Dorsolateral prefrontal cortex (tissue), 122 donors: ENCODE measurements at places on chromosomes 12 and 14.

GRCh38 chr12:1885599-1886245 is 32.7 kb downstream of the CACNA2D4 start:
- no peak for DNase-seq

DNA sequence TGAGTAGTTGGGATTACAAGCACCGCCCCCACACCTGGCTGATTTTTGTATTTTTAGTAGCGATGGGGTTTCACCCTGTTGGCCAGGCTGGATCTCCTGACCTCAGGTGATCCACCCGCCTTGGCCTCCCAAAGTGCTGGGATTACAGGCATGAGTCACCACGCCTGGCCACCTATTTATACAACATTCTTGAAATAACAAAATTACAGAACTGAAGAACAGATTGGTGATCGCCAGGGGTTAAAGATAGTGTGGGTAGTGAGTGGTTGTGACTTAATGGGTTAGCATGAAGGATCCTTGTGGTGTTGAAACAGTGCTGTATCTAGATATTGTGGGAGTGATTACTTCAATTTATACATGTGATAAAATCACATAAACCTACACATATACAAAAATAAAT is 7.4 kb downstream of the GLIPR1L1 start:
- no peak for DNase-seq

DNA sequence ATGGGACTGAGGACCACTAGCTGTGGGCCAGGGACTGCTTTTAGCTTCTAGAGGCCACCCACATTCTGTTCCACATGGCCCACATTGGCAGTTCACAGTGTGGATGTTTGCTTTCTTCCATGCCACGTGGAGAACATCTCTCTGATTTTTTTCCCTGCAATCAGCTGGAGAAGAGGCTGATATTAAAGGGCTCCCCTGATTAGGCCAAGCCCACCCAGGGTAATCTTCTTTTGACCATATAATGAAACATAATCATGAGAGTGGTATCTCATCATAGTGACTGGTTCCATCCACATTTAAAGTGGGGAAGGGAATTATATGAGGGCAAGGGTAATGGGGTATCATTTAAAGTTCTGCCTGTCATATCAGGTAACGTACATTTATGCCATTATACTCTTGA is 15.8 kb downstream of the DAAM1 start:
- no peak for DNase-seq

GRCh38 chr14:60165547-60165876 is 314 bp upstream of the DHRS7 start:
- DNase-seq, result no peak

DNA sequence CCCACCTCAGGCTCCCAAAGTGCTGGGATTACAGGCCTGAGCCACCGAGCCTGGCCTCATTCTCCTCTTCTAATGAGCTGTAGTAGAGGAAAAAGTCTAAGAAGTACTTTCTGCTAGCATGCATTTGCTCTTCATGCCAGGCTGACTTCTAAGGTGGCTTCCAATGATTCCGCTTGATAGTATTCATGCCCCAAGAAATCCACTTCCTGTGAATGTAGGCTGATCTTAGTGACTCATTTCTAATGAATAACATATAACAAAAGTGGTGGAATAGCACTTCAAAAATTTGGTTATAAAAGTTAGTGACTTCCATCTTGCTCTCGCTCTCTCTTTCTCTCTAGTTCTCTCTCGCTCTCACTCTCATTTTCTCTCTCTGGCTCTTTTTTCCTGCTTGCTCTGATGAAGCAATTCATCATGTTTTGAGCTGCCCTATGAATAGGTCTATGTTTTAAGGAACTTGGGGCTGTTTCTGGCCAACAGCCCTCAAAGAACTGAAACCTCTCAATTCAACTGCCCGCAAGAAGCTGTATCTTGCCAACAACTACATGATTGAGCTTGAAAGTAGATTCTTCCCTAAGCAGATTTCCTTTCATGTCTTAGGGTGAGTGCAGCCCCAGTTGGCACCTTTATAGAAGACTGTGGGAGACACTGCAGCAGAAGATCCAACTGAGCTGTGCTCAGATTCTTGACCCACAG is 282.9 kb downstream of the RMST start:
- no peak for DNase-seq

GRCh38 chr12:81502912-81503695 is 256.0 kb downstream of the PPFIA2 start:
- no peak for DNase-seq

- DNase-seq, result no peak
These were observed 70.3 kb downstream of the ALX1 start for GRCh38 chr12:85350356-85350755.

- no peak for DNase-seq
These were observed 372.9 kb upstream of the TMEM132C start for GRCh38 chr12:127893895-127894609.

DNA sequence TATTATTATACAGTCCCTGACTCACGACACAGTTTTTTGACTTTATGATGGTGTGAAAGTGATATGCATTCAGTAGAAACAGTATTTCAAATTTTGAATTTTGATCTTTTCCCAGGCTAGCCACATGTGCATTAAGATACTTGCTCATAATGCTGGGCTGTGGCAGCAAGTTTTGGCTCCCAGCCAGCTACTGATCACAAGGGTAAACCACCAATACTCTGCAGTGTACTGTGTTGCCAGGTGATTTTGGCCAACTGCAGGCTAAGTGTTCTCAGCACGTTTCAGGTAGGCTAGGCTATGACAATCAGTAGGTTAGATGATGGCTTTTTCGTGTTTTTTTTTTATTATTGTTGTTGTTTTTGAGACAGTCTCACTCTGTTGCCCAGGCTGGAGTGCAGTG is 69.4 kb upstream of the ACTN1 start:
- DNase-seq, result no peak

DNA sequence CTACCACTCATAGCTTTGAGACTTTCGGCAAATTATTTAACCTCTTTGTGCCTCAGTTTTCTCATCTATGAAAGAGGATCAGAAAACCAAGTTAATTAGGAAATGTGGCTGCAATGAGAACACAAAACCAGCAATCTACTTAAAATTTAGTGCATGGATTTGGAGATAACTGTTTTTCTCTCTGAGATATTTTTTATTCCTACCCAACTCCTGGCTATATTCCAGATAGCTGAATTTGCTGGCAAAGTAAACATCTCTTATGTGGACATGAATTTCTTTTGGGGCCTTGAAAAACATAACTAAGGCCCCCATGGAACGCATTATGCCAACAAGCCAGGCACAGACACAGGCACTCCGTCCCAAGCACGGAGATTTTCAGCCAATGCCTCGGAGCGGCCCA is 53.4 kb upstream of the FOXN3 start:
- no peak for DNase-seq

- DNase-seq, result no peak
These were observed 318.6 kb upstream of the DIO3 start for GRCh38 chr14:101242442-101243385.

- no peak for DNase-seq
These were observed 153.4 kb downstream of the RIMBP2 start for GRCh38 chr12:130562716-130563115.

- no peak for DNase-seq
These were observed 202 bp downstream of the YAF2 start for GRCh38 chr12:42237853-42238239.

DNA sequence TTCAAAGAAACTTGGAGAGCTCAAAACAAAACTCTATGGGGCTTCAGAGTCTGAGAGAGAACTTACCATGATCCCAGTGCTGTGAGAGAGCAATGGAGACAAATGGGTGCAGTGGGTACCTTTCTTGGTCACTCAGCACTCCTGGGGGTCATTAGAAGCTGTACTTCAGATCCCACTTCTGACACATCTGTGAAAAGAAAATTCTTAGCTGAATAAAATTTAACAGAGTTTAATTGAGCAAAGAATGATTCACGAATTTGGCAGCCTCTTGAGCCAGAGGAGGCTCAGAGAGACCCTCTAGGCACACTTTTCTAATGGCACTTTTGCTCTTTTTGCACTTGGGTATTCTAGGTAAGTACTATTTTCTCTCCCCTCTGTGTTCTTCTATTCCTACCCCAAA is 96.8 kb upstream of the SYT10 start:
- no peak for DNase-seq

GRCh38 chr14:64509036-64509435 is 4.5 kb downstream of the ZBTB1 start:
- DNase-seq, result no peak

DNA sequence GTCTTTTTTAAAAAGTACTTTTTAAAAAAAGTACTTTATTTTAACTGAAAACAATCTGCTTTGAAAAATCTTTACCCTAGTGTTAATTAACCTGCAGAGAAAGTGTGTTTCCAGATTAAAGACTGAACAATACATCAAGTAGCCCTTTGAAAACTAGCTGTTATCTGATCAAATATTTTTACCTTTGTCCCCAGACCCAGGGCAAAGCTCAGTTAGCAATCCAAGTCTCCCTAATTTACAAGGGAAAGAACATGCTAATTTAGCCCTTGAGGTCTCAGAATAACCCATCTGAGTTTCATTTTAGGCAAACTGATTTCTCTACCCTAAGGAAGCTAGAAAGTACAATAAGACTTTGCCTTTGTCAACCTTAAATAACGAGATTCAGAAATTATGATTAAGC is 91.2 kb downstream of the PPM1H start:
- DNase-seq, result no peak

DNA sequence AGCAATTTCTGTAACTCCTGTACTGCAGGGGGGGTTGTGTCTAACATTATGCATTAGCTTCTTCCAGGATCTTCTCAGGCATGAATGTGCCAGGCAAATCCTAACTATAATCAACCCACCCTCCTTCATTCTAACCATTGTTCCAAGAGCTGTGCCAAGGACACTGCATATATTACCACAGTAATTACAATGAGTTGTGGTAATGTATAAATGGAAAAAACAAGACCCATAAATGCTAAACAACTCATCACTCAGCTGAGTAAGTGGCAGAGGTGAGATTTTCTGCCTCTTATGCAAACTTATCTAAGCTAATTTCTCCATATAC is 80.6 kb downstream of the PRKD1 start:
- no peak for DNase-seq

DNA sequence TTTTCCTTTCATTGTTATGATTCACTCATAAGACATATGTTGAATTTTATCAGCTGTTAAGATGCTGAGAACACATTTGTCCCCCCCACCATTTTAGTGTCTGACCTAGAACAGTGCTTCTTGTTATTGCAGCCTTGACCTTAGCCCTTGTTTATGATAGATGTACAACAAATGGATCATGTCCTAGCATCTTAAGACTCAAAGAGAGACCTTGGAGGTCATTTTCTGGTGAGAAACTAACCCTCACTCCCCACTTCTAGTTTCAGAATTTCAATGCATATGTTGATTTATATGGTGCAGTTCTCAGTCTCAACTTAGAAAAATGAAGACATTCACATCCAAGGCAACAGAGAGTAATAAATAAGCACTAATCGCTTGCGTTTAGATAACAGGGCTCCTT is 391.2 kb downstream of the AEBP2 start:
- no peak for DNase-seq

DNA sequence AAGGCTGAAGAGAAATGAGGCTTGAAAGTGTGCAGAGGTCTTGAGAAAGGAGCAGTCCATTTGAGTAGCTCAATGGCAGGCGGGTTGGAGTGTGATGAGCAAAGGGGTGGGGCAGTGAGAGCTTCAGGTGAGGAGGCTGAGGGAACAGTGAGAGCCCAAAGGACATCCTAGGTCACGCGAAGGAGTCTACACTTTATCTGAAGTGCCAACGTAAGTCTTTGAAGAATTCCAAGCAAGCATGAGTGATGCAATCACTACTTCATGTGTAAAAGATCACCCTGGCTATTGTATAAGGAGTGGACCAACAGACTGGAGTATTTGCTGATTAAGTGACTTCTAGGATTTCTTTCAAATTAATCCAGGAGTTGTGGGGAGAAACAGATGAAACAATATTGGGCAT is 159.9 kb upstream of the HIF1A start:
- no peak for DNase-seq

DNA sequence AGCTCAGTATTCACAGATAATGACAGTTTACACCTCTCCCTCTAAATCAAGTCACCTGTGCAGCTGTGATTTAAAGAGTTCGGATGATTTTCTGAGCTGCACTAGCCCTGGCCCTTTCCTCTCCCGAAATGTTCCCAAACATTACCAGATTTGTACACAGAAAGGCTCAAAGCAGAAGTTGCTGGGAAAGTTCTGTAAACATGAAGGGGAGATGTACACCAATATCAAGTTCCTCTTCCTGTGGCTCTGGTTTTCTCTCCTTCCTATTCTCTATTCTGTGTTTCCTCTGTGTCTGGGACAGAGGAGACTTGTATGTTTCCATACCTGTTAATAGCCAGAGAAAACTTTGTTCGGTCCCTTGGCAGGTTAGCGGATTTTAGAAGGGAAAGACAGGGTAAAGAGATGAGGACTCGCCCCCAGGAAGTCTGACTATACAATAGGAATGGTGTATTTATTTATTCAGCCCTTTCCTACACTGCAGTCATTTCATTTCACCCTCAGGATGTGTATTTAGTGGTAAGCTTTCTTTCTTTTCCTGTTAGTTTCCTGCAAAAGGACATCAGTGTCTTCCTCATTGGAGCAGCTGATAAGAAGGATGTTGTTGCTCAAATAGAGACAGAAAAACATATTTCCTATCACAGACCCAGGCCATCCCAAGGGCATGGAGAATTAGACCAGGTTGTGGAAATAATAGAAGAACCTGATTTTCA is 7.6 kb upstream of the NUMB start:
- DNase-seq, result no peak

GRCh38 chr12:5076761-5077160 is 33.1 kb downstream of the KCNA5 start:
- DNase-seq, result no peak

GRCh38 chr12:93892423-93893268 is 215.5 kb downstream of the CRADD start:
- DNase-seq, result no peak

- DNase-seq, result no peak
These were observed 21.5 kb downstream of the PPTC7 start for GRCh38 chr12:110561471-110562201.

GRCh38 chr12:76060111-76060510 is 24.4 kb downstream of the NAP1L1 start:
- DNase-seq, result no peak

DNA sequence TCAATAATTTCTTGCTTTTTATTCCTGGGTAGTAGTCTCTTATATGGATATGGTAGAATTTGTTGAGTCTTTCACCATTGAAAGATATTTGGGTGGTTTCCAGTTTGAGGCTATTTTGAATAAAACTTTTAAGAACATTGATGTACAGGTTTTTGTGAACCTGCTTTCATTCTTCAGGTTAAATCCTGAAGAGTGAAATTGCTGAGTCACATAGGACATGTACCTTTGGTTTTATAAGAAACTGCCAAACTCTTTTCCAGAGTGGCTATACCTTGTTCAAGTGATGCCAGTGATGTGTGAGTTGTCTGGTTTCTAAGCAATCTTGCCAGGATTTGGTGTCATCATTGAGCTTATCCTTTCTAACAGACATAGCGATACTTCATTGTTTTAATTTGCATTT is 184.6 kb upstream of the PZP start:
- DNase-seq, result no peak

- DNase-seq, result no peak
These were observed 1.5 kb downstream of the SLC7A8 start for GRCh38 chr14:23181946-23182345.

GRCh38 chr14:75807667-75808360 is 146.8 kb downstream of the TTLL5 start:
- DNase-seq, result no peak
